HFFc6 (cell line): ENCODE measurements at places on chromosomes 1 and 21. TPM values are rescaled to one million over a fixed set of nuclear protein-coding genes. Genes with fewer than 3 reads are reported as not detected.
A peak's percentile ranks its signal among the peaks of the same experiment; 100 is the strongest.

DNA sequence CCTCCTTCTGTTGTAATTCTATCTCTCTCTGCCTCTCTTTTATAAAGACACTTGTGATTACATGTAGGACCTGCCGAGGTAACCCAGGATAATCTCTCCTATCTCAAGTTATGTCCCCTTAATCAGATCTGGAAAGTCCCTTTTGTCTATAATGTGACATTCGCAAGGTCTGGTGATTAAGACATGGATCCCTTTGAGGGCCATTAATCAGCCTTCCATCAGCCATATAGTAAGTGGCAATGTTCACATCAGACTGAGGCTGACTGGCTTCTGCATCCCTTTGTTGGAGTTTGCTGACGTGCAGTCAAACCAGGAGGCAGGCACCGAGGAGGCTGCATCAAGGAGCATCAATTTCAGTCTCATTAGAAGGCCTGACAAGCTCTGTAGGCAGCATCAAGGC, 209.6 kb downstream of the BACH1 start:
- DNase-seq = no peak

GRCh38 chr1:202658769-202659168, 51.5 kb downstream of the SYT2 start:
- no peak for DNase-seq

DNA sequence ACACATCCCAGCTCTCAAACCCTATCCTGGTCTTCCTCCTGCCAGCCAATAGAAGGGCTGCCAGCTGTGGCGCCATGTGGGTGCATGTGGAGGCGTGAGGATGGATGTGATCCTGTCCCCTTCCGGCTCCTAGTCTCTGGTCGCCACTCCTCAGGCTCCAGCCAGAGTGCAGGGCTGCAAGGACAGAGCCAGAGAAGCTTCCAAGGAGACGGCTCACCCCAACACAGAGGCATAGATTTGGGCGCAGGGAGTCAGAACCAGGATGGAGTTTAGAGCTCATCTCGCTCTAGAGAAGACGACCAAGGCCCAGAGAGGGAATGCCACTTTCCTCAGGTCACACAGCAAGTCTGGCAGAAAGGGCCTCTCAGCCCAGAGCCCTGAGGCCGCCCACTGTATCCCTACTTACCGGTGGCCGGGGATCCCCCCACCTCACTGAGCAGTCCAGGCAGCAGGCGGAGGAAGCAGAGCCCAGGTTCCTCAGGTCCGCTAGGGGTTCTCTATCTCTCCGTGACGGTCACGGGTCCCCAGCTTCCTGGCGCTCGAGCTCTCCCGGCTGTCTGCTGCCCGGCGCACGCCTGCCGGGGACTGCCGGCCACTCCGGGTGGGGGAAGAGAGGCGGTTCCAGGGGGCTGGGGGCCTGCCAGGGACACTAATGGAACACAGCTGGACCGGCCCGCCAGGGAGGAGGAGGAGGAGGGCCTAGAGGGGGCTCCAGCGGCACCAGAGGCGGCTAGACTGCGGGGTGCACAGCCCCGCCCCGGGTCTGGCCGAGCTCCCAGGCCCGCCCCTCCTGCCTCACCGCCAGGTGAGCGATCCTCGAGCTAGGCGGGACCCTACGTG, at the start of gene COL16A1:
TSS of gene COL16A1 (minus strand) at position 587 of the 840 bp plus-strand sequence. CDS start 1,824 bp downstream, outside the sequence.
- DNase-seq = peak; percentile 35

GRCh38 chr1:25095635-25096200, 136.6 kb downstream of the SYF2 start:
- no peak for DNase-seq

- no peak for DNase-seq
Observed at GRCh38 chr1:210236386-210236839, 3.8 kb downstream of the SERTAD4 start.

DNA sequence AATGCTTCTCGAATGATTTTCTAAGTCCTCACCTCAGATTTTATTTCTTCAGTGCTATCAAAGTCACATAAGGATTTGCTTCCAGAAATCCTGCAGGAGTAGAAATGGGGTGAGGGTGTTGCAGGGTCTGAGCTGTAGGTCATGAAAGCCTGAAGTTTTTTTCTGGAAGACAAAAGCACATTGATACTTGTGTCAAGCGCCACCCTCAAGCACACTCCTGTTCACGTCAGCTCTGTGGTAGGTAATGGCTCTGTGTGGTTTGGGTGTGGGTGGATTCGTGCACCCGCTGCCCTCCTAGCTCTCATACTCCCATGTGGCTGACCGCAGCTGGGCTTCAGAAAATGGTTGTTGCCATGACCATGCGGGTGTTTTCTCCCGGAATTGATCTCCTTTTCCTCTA, 39.9 kb downstream of the AKNAD1 start:
- peak; percentile 74 for DNase-seq

GRCh38 chr1:29157269-29157601, 24.5 kb downstream of the SRSF4 start:
- no peak for DNase-seq

- no peak for DNase-seq
Observed at GRCh38 chr1:16315437-16315836, 36.8 kb downstream of the FBXO42 start.

The LRRC38 gene
- total RNA-seq = not detected in 3 replicates
